ENCODE measurements at places on chromosomes 11 and 22.

DNA sequence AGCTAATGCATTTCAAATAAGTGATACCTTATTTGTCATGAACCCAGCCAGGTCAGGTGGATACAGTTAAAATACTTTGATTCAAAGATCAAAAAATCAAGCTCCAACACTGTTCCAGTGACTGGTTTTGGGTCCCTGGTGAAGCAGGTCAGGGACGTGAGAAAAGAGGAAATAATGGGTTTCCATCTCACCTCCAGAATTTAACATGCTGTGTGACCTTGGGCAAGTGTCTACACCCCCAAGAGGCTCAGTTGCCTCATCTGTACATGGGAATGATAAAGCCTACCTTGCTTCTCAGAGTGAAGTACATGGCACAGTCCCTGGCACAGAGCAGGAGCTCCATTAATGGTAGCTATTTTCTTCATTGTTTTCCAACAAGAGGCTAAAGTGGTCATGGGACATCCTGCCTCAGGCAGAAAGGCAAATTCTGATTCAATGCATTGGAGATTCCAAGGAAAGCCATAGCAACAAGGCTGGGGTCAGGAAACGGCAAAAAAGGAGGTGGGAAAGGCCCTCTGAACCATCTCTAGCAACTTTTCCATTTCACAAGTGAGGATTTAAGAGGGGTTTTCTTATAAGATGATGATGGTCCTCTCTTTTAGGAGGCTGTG, 108.5 kb downstream of the CSNK2A3 start:
- no peak for DNase-seq

DNA sequence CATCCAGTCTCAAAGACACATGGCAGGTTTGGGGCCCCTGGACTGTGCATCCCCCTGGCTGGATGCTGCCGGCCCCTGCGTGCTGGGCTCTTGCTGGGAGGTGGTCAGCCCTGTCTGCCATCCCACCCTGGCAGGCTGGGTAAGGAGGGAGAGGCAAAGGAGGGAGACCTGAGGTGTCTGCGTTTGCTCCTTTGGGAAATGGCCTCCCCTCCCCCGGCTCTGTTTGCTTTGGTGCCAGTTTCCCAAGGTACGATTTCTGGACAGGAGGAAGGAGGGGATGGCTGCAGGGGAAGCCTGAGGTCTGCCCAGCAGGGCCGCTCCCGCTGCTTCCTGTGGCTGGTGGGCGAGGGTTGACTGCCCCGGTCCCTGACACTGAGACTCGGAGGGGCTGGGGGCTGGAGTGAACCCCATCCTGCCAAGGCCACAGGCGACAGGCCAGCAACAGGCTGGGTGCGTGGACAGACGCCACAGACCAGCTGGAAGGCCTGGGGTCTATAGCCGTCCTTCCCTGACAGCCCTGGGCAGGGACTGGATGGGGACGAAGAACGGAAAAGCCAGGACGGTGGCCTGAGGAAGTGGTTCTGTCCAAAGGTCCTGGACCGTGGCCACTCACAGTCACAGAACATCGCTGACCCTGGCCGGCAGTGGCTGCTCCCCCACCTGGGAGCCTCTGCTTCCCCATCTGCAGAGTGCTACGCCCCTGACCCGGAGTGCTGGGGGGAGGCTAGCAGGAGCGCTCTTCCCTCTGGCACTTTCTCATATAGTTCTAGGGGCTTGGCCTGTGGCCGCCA, 38.0 kb downstream of the OSBPL5 start:
- DNase-seq: no peak

DNA sequence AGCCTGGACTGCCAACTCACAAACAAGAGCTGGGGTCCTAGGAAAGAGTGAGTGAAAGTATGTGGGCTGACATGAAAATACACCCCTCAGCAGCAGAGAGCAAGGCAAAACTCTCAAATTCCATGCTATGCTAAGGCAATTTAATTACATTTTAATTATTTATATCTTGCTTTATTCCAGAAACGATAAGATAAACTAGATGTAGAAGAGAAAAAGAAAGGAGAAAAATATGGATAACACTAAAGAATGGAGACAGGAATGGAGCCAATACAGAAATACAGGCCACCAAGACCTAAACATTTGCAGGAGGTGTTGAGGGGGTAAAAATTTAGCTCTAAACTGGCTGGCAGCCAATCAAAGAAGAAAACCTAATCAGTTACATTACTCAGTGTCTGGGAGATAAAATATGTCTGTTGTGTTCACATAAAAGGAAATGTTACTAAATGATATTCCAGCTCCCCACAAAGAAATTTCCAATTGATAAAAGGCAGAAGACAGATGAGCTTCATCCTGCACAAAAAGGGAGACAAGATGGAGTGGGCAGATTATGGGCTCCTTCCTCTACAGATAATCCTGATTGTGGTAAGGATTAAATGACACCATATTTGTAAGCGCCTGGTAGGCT, 223.5 kb upstream of the BLID start:
- DNase-seq: no peak

DNA sequence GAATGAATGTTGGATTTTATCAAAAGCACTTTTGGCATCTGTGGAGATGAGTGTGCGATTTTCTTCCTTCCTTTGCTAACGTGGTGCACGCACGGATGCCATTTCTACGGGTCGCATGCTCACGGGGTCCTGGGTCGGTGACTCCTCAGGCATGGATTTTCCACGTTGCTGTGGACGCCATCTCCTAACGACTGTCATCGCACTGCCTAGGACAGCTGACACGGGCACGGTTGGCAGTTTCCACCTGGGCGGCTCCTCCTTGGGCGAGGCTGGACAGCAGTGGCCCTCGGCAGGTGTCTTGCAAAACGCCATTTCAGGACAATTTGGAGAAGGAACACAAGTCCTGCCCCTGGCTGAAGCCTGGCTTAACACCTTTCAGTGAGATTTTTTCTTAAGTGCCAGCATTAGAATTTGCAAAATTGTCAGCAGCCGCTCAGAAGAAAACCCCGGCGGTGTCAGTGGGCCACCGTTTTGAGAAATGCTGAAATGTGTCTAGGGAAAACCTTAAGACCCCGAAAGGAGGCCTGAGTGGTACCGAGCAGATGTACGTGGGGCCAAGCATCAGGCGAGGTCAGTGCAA, 34.7 kb upstream of the TOLLIP start:
- no peak for DNase-seq

DNA sequence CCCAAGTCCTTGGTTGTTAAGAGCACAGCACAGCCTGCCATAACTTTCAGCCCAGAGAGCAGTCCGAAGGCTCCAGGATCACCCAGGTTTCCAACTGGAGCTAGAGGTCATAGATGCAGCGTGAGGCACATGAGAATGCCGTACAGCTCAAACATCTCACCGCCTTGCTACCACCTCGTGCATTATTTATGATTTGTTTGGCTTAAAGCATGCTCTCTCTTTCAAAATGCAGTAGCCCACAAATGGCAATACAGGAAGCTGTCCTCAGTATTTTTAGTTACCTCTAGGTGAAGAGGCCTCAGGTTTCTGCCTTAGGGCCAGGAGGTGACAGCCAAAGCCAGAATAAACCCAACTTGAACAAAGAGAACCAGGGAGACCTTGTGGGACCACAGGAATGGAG, 14.4 kb downstream of the SCN3B start:
- DNase-seq: no peak

DNA sequence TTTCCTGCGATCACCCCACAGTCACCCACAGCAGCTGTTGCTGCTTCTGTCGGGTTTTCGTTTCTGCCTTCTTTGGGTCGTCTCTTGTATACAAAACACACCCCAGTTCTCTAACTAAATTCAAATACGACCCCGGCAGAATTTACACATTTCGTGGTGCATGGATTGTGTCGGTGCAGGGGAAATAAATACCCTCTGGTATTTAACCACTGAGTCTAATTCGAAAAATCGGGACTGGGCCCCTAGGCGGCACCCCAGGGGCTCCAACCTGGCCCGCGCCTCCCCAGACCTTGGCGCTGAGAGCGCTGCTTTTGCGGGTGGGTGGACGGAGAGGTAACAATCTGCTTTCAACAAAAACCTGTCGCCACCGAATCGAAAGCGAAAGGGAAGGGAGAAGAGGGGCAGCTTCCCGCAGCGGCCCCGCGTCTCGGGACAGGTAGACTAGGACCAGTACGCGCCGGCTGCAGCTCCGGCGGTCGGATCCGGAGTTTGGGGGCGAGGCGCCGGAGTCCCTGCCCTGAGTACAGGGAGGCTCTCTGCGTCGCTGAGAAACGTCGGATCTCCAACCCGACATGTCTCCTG, 4.4 kb downstream of the ALX4 start:
- no peak for DNase-seq

DNA sequence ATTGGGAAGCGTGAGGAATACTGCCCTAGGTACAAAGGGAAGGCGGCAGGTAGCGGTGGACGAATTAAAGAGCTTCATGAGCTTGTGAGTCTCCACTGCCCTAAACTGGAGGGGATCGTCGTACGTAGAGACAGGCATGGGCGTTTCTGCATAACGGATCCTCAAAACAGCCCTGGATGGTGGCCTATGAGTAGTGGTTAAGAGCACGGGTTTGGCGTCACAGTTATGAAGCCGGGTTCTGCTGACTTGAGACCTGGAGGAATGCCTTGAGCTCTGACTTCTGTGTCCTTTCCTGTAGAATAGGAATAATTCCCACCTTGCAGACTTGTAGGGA, 335 bp downstream of the TMEM138 start:
- peak; percentile 27 for DNase-seq

GRCh38 chr11:7546324-7546791, 32.6 kb downstream of the PPFIBP2 start:
- DNase-seq: no peak

DNA sequence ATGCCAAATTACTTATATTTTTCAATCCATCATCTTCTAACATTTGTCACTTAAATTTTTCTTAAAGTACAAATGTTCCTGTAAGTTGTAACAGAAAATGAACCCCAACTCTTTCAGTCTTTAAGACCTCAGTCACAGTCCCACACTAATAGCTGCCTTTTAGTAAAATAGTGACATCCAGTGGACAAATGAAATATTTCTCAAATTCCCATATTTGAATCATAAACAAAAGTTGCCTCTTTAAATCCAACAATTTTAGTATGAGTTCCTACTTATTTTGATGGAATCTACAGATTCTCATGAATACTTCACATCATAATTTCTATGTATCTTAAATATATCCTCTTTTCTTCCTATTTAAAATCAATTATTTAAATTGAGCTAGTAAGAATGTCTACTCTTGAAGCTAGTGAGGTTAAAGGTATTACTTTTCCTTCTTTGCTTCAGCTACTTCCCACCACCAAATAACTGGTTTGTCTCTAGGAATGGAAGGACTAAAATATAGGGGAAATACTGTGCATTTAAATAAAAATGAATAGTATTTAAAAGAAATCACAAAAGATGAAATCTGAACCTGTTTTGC, 9.2 kb downstream of the LIN7C start:
- DNase-seq: no peak

- DNase-seq: peak; percentile 59
Observed at GRCh38 chr11:64331569-64332371, 8.2 kb upstream of the CCDC88B start.

GRCh38 chr11:98056945-98057344, 963.8 kb upstream of the CNTN5 start:
- no peak for DNase-seq

GRCh38 chr11:99015634-99016454, 4.9 kb upstream of the CNTN5 start:
- DNase-seq: peak; percentile 18

- no peak for DNase-seq
Observed at GRCh38 chr11:37500425-37500824, 902.4 kb upstream of the RAG2 start.

DNA sequence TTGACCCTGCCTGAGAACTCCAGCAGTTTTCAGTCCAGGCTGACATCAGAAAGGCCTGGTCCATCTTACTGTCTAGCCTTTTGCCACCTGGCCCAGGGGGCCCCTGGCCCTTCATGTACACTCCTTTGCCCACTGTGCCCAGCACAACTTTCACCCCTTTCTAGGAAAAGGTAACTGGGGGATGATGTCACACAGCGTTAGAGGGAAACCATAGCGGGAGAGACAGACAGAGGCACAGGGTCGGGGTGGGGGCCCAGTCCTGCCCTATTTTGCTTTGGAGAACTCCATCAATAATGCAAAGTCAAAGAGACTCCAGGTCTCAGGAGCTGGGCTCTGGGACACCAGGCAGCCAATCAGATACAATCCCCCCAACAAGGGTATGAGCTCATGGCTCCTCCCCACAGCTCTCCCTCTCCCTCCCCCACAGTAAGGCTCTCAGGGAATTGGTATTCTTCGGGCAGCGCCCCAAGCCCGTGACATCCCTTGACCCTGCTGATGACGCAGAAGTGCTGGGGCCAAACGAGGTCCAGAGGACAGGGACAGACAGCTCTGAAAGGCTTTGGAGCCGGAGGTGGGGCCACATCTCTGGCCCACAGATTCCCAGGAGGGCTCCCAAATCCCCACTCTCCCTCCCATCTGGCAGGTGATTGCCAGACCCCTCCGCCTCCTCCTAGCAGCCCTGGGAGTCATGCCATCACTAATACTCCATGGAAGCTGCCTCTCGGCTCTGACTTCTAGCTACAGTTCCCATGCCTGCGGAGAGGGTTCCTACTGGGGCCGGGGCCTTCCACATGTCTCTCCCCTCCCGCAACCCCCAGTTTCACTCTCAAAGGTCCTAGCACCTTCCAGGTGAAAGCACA, 5.9 kb downstream of the USP2 start:
- no peak for DNase-seq

DNA sequence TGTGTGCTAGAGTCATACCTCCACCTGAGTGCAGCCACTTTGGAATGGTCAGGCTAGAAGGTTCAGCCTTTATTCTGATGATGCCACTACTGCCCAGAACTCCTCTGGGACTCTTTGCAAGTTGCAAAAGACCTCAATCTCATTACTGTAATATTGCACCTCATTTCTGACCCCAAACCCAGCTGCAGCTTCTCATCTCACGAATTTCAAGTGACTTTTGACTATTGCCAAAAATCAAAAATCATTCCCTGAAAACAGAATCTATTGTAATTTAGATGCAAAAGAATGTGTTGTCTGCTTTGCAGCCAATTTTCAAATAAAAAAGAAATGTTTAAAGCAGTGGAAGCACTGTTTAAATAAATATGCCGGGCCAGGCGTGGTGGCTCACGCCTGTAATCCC, 25.2 kb downstream of the GVQW3 start:
- DNase-seq: no peak

GRCh38 chr22:50517495-50518260, 7.7 kb downstream of the SCO2 start:
- DNase-seq: no peak

- no peak for DNase-seq
Observed at GRCh38 chr11:111456859-111457730, 55.1 kb downstream of the BTG4 start.

GRCh38 chr11:117807482-117808327, 10.7 kb upstream of the DSCAML1 start:
- peak; percentile 76 for DNase-seq

- no peak for DNase-seq
Observed at GRCh38 chr11:112765337-112765736, 195.9 kb upstream of the NCAM1 start.

GRCh38 chr22:46969491-46969890, 207.0 kb downstream of the TBC1D22A start:
- DNase-seq: no peak
